DMS79 (cell line): ENCODE measurements at places on chromosomes 4 and X.

- no peak for DNase-seq
These were observed 350.0 kb upstream of the CASK start for GRCh38 chrX:42273387-42273786.

- DNase-seq = no peak
These were observed 229.9 kb downstream of the SOX3 start for GRCh38 chrX:140274811-140275525.

GRCh38 chr4:161554372-161554990 lies 609.3 kb downstream of the FSTL5 start:
- DNase-seq = no peak

DNA sequence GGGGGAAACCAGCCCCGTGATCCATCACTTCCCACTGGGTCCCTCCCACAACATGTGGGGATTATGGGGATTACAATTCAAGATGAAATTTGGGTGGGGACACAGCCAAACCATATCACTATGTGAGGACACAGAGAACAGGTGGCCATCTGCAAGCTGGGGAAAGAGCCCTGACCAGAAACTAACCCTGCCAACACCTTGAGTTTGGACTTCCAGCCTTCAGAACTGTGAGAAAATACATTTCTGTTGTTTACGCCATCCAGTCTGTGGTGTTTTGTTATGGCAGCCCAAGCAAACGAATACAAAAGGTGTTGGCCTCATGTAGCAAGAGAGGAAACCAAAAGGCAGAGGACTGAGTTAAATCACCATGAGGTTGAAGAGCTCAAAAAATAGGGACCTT lies 169.9 kb upstream of the TENM3 start:
- no peak for DNase-seq
